ENCODE measurements at places on chromosomes 6 and 20.

GRCh38 chr6:51349857-51350256, 531.2 kb downstream of the TFAP2B start:
- no peak for DNase-seq

DNA sequence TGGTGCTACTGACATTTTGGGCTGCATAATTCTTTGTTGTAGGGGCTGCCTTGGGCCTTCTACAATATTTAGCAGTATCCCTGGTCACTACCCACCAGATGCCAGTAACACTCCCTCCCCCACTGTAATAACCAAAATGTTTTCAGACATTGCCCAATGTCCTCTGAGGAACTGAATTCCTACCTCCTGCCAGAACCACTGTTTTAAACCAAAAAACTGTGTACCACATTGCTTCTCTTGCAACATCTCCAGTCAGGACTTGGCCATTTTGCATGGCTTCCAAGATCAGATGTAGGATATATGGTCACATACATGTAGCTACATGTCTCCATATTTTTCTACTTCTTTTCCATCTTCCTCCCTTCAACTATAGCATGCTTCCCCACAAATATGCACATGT, 97.4 kb upstream of the IFNGR1 start:
- DNase-seq, result no peak

GRCh38 chr20:44805979-44806620, 4.2 kb downstream of the RIMS4 start:
- no peak for DNase-seq

DNA sequence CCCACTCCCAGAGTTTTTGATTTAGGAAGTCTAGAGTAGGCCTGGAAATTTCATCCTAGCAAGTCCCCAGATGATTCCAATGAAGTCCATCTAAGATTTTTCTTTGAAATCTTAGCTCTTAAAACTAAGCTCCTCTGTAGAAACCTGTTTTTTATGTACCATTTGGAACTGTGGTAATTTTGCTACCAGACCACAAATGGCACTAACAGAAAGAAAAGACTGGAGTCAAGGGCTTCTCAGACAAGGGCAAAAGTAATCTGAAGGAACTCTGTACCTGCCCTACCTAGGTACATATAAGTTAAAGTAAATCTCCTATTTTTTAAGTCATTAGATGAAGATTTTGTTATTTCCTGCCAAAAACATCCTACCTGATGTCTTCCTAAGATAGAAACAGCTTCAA, 155.0 kb upstream of the HTR1E start:
- DNase-seq, result no peak

GRCh38 chr6:116483616-116484015, 22.4 kb downstream of the CALHM6 start:
- no peak for DNase-seq

GRCh38 chr6:20891161-20891560, 356.9 kb downstream of the CDKAL1 start:
- DNase-seq, result peak; percentile 83

- DNase-seq, result no peak
Observed at GRCh38 chr6:7513529-7513928, 27.9 kb upstream of the DSP start.

DNA sequence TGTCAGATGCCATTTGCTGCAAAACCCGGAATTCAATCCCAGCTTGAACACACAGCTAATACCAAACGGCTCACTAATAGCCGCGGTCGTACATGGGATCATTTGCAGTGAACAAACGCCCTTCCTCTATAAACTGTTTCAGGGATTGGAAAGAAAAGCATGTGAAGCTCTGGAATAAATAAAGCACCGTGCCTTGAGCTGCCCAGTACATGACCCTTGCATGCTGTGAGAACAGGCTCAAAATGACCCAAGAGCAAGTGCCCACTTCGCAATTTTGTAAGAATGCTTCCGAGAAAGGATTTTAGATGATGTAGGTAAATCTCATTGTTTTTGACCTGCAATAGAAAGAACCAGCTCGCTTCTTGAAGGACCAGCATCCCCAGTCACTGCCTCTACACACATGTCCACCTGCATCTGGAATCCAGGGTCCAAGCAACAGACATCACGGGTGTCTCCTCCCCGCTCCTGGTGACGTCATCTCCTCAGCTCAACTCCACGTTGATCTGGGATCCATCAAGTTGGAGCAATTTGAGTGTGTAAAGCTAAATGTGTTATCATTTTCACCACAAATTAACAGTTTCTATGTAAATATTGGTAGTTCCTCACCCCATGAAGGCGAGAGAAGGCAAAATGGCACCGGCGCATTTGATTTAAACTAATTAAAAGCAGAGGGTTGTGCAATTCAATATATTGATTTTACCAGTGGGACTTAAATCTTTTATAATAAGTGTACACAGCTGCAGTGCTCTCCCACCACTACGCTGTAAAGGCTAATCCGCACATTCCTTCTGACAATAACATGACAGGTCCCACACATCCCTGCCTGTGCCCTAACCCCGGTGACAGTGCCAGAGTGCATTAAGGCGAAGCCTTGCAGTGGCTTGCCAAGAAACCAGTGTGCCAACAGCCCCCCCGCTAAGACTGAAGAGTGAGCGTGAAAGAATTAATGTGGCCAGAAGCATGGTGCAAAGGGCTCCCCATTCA, 6.2 kb downstream of the BMP7 start:
- no peak for DNase-seq

DNA sequence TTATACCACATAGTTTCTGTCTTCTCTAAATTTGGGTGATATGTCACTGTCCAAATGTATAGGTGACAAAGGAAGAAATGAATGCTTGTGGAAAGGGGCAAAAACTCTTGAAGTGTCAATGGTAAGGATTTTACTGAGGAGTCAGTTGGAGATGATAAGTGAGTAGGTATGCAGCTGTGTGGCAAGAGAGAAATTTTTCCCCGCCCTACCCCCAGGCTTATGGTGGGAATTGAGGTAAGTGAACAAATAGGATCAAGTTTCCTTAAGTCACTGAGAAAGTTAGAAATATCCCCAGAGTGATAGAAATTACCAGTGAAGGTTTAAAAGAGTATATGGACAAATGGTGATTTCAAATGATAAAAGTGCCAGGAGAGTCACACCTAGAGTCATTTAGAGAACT, 11.8 kb downstream of the DSE start:
- DNase-seq, result no peak

- DNase-seq, result peak; percentile 35
Observed at GRCh38 chr20:18984238-18985200, 170.9 kb downstream of the SCP2D1 start.

DNA sequence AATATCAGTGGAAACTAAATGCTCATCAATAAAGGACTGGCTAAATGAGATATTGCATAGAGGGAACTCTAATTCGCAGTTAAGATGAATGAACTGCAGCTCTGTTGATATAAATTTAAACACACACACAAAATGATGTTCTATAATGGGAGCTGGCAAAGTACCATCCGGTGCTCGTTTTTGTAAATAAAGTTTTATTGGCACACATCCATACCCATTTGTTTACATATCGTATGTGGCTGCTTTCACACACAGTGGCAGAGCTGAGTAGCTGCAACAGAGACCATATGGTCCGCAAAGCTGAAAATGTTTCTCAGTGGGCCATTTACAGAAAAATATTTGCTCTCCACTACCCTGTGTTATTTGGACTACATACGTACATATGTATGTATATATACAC, 120.7 kb downstream of the EDN3 start:
- no peak for DNase-seq

DNA sequence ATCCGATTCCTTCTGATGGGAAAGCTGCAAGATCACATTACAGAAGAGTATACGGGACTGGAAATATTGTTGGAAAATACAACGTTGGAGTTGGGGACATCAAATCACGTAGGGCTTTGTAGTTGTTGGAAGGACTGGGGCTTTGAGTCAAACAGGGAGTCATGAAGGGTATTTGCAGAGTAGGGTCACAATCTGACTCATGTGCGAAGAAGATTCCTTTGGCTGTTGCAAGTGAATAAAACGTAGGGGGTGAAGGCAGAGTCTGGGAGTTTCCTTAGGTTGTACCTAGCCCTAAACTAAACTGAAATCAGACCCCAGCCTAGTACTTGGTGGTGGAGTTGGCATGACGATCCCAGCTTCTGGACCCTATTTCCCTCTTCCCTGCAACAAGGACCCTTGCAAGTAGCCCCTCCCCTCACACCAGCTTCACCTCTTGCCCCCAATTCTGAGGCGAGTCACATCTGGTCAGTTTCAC, 32.3 kb downstream of the SNX5 start:
- DNase-seq, result no peak

DNA sequence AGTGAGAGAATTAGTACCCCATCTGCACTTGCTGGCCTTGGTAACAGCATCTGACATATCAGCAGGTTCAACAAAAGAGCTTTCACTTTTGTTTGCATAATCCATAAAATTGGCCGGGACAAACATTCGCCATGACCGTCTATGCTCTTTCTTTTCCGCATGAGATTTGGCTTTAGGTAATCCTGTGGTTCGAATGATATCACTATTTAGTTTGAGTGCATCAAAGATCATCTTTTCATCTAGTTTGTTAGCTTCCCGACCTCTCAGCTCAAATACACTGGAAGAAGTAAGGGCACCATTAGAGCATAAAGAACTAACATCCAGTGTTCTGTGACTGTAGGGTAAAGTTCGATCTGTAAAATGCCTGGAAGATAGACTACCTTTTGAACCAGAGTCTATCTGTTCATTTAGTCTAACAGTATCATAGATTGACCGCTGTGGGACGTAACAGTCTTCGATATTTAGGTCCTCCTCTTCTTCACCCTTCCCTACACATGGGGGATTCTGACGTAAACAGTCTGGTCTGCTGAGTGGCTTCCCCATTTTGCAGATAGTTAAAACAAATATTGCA, 101.6 kb downstream of the DST start:
- DNase-seq, result no peak

- DNase-seq, result no peak
Observed at GRCh38 chr6:35026434-35027222, 114.5 kb downstream of the TCP11 start.

GRCh38 chr6:26215585-26216358, 128.5 kb downstream of the HFE start:
- DNase-seq, result no peak

DNA sequence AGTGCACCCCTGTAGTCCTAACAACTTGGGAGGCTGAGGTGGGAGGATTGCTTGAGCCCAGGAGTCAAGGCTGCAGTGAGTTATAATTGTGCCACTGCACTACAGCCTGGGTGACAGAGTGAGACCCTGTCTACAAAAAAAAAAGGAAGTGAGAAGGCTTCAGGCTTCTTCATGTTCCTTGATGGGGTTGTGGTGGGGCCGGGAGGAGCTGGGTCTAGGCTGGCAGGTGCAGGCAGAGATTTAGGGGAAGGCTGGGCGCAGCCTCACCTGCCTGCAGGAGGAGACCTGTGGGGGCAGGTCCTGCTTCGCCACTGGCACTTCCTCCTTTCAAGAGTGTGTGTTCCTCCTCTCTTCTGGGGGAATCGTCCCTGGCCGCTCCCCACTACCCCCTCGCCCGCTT, 63.9 kb downstream of the CHMP4B start:
- DNase-seq, result no peak

DNA sequence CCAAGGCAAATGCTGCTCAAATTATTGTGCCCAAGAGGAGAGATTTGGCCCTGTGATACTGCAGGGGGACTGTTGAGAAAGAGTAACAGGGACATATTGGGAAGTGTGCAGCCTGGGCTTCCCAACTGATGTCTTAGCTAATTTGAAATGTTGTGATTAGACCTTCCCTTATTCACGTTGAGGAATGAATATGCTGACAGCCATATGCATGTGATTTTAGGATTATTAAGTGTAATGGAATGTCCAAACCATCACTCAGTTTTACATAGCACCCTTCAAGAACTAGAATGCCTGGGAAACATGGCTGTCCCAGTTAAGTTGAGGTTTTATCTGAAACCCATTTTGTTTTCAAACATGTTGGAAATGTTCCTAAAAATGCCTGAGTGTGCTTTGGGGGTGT, 81.4 kb downstream of the CARMIL1 start:
- DNase-seq, result no peak

- DNase-seq, result no peak
Observed at GRCh38 chr6:132961122-132961521, 146.8 kb downstream of the RPS12 start.

GRCh38 chr6:99512033-99512432, 3.2 kb downstream of the USP45 start:
- no peak for DNase-seq

GRCh38 chr20:13690943-13691342, 52.2 kb upstream of the TASP1 start:
- DNase-seq, result no peak

GRCh38 chr20:44355498-44356352, at the start of gene HNF4A:
Gene HNF4A (plus strand): TSS chr20:44355699. CDS start chr20:44355805, 106 bp downstream.
- no peak for DNase-seq

- DNase-seq, result no peak
Observed at GRCh38 chr20:1661542-1662299, 4.1 kb upstream of the SIRPG start.

DNA sequence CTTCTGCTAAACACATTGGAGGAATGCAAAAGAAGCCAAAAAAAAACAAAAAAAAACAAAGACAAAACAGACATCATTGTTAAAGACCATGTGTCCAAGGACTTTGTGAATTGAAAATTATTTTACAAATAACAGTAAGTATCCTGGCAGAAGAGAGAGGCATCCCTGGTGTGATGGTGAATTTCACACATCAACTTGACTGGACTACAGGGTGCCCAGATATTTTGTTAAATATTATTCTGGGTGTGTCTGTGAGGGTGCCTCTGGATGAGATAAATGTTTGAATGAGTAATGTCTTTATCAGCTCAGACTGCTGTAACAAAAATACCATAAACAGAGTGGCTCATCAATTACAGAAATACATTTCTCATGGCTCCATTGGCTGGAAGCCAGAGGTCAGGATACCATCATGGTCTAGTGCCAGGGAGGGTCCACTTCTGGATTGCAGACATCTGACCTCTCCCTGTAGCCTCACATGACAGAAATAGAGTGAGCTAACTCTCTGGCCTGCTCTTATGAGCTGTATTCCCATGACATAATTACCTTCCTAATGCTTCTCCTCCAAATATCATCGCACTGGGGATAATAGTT, 12.2 kb upstream of the C6orf118 start:
- DNase-seq, result no peak

- DNase-seq, result no peak
Observed at GRCh38 chr20:24485981-24486380, 16.6 kb downstream of the SYNDIG1 start.

DNA sequence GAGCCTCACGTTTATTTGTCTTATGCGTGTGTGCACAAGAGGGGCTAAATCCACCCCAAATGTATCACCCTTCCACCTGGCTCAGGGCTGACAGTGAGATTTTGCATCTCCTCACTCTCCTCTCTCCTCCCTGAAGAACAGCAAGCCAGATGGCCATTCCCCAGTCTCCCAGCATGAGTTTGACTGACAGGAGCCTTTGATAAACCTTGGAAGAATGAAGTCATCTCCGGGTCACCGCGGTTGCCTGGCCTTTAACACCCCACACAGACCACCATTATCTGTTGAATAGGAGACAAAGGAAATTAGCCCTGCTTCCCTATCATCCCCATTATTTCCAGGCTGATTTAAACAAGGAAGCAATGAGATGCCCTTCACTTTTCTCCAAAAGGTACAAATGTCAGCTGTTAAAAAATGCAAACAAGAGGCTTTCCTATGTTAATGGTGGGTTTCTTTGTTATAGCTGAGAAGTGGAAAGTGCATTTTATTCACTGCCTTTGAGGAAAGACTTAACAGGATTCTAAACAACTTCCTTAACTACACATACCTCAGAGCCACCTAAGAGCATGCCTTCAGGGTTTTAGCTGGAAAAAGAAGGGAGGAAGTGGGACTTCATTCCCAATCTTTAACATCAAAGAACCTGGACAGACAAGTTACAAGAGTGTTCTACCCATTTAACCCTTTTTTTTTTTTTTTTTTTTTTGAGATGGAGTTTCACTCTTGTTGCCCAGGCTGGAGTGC, 524.8 kb upstream of the ID4 start:
- no peak for DNase-seq
